ENCODE measurements at places on chromosomes 13 and 19.

GRCh38 chr19:7744199-7744786 lies 3.0 kb downstream of the CD209 start:
- DNase-seq: no peak

- no peak for DNase-seq
These were observed 7.6 kb downstream of the MBNL2 start for GRCh38 chr13:97229699-97230098.

GRCh38 chr19:42251572-42252358 lies 3.2 kb downstream of the ERF start:
- DNase-seq: no peak

- DNase-seq: no peak
These were observed 42.7 kb downstream of the SLAIN1 start for GRCh38 chr13:77740097-77740735.

DNA sequence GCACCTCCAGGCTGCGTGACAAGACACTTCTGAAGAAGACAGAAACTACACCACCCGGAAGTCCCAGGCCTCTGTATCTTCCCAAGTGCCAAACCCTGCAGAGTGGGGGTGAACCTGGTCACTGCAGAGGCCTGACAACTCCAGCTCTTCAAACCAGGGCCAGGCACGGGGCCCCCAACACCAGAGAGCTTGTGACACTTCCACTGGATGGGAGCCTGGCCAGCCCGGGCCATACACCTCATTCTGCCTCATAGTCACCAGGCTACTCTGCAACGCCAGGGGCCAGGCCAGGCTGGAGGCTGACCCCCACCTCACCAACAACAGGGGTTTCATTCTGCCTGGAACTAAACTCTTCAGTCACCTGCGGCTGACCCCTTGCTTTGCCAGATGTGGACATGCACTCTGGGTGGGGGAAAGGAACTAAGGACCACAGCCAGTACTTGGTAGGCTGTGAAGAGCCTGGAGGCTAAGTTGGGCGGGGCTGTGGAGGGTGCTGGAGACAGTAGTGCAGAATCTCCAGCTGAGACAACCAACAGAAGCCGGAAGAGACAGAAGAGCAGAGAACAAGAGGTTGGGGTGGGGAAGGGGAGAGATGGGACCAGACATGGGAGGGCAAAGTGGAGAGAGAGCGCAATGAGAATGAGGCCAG lies 23.0 kb downstream of the TUBA3C start:
- no peak for DNase-seq

GRCh38 chr13:113647351-113648215 lies 10.4 kb downstream of the ATP4B start:
- DNase-seq: no peak

- DNase-seq: no peak
These were observed 514 bp upstream of the MCEMP1 start for GRCh38 chr19:7676376-7676775.

GRCh38 chr19:11286312-11286974 lies 9.5 kb upstream of the TSPAN16 start:
- no peak for DNase-seq

GRCh38 chr13:112849500-112849899 lies 119.5 kb upstream of the MCF2L start:
- no peak for DNase-seq

- no peak for DNase-seq
These were observed 104.3 kb upstream of the PCDH17 start for GRCh38 chr13:57527114-57527735.

DNA sequence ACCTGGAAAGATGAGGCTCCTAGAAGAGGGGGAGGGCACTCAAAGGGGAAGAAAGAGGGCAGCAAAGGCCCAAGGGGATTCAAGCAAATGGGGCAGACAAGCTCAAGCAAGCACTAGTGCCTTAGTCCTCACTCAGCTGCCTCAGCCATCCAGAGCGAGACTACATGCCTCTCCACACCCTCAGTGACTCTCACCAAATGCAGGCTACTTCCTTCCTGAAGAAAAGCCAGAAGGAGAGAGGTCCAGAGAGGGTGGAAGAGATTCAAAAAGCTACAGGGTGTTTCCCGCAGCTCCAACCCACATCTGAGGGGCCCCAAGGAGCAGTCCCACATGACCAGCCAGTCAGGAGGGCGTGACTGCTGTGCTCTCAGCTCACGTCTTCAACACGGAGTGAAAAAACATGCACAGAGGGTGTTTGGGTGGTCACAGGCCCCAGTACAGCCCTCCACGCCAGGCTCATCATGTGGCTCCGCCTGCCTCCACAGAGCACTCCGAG lies 40.5 kb downstream of the MIPEP start:
- no peak for DNase-seq

GRCh38 chr13:70604448-70604847 lies 496.2 kb upstream of the KLHL1 start:
- DNase-seq: no peak

- peak; percentile 89 for DNase-seq
These were observed 13.7 kb upstream of the CREB3L3 start for GRCh38 chr19:4139614-4140236.

DNA sequence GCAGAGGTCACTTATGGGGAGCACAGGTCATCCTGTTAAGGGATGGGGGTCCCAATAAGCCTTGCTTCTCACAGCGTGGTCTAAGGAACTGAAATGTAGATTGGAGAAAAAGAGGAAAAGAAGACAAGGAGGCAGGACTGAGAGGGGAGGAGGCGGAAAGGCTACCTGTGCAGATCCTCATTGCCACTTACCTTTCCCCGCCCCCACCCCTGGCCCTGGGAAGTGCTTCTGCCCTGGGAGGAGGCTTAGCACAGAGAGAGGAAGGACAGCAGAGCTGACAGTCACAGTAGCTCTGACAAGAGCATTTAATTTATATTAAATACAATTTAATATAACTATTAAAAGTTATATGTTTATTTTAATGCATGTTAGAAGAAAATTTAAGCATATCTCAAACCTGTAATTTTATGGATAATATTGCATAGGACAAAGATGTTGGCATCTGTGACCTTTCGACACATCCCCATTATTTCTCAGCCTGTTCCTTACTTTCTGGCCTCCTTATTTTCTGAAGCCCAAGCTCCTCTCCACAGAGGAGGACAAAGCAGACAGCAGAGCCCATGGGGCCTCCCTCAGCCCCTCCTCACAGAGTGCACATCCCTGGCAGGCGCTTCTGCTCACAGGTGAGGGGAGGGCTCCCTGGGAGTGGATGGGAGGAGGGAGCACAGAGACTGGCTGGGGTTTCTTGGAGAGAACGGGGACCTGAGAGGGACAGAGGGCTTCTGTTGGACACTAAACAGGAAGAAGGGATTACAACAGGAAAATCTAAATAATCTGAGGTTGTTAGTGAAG lies 23.4 kb downstream of the CEACAM21 start:
- no peak for DNase-seq

GRCh38 chr13:94704377-94705080 lies 7.8 kb downstream of the SOX21 start:
- no peak for DNase-seq

GRCh38 chr19:49224879-49225278 lies 67.3 kb downstream of the TRPM4 start:
- no peak for DNase-seq

DNA sequence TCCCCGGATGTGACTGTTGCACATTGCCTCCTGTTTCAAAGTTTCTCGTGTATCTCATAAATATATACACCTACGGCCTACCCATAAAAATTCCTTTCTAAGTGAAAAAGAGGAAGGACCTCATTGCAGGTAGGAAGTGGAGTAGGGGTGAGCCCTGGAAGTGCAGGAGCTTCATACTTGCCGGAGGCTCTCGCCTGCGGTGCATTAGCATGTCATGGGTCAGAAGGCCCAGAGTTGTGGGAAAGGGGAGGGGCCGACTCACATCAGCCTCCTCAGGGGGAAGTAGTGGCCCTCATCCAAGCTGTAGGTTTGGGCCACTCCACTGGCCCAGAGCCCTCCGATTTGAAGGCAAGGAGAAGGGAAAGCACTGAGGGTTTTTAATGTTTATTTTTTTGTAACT lies 26.0 kb upstream of the IRS2 start:
- no peak for DNase-seq

DNA sequence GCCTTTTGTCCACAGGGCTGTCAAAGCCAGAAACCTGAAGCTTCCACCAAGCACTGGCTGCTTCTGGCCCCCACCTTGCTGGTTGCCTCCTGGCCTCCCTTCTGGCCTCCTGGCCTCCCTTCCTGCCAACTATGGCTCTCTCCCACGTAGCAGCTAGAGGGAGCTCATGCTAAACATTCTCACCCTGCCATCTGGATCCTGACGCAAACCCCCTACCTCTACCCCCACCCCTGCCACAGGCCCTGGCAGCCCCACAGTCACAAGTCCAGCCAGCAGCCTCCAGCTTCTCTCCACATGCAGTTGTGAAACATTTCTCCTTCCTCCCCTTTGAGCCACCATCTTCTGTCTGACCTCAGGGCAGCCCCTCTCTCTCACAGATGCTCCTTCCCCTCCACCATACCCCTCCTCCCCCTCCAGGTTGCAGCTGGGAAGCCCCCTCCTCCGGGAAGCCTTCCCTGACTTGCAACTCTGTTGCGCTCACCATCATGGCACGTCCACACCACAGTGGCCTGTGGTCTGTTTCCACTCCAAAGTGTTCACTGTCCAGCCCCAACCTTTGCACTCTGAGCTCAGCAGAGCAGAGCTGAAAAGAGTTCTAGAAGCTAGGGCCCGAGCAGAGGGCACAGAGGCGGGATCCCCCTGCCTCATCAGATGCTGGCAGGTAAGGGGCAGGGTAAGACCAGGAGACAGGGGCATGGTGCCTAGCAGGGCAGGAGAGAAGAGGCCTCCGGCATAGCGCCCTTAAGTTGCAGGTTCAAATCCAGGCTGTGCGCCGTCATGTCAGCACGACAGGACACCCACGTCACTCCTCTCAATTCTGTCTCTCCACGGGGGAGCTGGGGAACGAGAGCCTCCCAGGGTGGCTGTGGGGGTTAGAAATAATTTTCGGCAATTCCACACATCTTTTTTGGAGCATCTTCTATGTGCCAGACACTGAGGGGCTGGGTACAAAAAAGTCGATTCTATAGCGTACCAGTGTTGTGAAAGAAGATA lies 7.3 kb downstream of the ADGRL1 start:
- no peak for DNase-seq

- DNase-seq: no peak
These were observed 3.8 kb downstream of the GADD45GIP1 start for GRCh38 chr19:12953138-12953798.

GRCh38 chr19:9935506-9936325 lies 599 bp downstream of the OLFM2 start:
- no peak for DNase-seq

GRCh38 chr19:16330806-16331690 lies 6.4 kb downstream of the KLF2 start:
- no peak for DNase-seq

DNA sequence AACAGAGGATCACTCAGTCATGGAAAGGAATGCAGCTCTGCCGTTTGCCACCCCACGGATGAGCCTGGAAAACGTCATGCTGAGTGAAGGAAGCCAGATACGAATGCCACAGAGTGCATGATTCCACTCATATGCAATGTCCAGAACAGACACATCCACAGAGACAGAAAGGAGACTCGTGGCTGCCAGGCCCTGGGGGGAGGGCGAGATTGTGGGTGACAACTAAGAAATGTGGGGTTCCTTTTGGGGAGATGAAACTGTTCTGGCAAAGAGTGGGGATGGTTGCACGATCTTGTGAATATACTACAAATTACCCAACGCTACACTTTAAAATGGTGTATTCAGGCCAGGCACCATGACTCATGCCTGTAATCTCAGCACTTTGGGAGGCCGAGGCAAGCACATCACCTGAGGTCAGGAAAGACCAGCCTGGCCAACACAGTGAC lies 27.2 kb upstream of the NAPA start:
- DNase-seq: no peak

DNA sequence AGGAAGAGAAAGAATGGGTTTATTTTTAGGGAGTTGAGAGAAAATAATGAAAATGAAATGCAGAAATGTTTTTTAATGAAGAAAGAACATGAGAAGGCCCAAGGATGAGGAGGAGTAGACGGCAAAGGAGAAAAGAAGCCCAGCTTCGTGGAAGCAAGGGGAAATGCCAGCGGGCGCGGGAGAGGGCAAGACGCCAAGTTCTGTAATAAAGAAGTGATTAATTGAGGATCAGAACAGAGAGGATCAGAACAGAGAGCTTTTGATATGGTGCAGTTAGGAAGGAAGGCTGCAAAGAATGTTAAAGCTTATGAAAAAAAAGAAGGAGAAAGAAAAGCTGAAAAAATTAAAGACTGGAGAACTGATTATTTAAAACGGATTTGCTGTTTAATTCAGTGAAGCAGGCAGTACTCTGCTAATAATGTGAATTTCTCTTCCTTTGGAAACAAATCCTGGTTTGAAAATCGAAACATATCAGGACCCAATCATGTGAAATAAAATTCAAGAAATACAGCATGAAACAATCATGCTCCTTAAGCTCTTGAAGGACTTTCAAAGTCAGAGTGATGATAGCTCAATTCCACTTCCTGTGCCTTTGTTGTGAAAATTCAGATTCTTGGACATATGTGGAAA lies 99.3 kb upstream of the SOX1 start:
- DNase-seq: no peak

DNA sequence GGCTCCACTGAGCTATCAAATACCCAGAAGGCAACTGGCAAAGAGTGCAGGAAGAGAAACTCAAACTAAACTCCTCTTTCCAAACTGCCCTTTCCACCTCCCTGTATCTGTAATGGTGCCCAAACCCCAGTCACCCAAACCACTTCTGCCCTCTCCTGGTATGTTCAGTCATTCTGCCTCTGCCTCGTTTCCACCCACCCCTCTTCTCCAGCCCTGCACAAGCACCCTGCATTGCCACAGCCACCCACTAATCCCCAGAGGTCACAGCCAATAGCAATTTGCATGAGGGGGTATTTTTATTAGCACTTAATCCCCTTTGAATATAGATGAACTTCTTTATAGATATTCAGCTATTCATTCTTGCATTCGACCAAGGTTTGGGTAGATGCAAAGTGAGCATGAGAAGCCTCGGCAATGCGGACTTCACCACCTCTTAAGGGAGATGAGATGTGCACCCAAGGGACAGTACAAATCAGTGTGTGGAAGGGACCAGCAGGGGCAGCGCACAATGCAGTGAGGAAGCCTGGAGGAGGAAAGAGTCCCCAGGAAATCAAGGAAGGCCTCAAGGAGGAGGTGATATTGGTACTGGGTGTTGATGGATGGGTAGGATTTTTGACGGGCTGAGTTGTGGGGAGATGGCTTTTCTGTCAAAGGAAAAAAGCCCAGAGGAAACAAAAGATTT lies 12.4 kb downstream of the TMEM272 start:
- DNase-seq: no peak

DNA sequence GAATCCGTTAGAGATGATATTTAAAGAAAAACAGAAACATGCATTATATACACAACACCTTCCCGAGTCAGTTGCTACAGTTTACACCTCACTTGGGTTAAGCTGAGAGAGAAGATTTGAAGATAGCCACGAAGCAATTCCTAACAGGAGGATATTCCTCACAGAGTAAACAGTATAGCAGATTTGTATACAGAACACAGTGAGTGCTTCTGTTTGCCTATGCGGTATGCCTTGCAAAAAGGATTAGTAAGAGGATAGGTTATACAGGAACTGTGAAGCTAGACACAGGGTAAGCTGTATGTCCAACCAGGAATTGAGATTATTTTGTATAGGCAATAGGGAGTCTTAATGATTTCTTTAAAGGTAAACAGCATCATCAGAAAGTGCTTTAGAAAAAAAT lies 471.8 kb downstream of the LIG4 start:
- no peak for DNase-seq

GRCh38 chr13:33323801-33324510 lies 38.4 kb upstream of the STARD13 start:
- no peak for DNase-seq
